ENCODE measurements at places on chromosomes 6 and 20.
A peak's percentile ranks its signal among the peaks of the same experiment; 100 is the strongest.

DNA sequence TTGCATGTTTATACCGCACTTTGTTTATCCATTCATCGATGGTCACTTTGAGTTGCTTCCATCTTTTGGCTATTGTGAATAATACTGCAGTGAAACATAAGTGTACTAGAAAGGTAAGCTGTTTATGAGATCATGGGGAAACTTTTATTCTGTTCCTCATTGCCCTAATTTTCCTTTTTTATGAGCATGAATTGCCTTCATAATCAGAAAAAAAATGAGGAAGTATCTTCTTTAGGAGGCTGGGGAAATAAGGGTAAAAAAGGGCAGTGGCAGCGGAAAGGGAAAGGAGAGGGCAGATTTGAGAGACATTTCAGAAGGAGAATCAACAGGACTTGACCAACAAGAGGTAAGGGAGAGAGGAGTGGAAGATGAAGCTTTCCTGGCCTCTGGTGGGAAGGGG is 14.3 kb upstream of the SERINC3 start:
- no peak for DNase-seq

- no peak for DNase-seq
Measured at GRCh38 chr6:34130862-34131261, 15.0 kb downstream of the GRM4 start.

DNA sequence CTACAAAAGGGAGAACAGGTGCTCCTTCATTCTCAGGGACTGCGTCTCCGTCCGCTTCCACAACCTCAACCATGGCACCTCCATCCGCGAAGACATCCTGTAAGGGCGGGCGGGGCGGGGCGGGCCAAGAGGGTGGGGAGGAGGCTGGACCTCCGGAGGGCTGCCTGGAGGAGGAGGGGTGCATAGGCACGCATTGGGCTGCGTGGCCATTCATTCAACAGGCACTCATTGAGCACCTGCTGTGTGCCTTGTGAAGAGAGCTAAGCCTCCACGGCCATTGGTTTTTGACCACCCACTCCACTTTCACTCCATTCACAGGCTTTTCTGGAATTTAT is 435 bp downstream of the ZSWIM3 start:
- DNase-seq: no peak

DNA sequence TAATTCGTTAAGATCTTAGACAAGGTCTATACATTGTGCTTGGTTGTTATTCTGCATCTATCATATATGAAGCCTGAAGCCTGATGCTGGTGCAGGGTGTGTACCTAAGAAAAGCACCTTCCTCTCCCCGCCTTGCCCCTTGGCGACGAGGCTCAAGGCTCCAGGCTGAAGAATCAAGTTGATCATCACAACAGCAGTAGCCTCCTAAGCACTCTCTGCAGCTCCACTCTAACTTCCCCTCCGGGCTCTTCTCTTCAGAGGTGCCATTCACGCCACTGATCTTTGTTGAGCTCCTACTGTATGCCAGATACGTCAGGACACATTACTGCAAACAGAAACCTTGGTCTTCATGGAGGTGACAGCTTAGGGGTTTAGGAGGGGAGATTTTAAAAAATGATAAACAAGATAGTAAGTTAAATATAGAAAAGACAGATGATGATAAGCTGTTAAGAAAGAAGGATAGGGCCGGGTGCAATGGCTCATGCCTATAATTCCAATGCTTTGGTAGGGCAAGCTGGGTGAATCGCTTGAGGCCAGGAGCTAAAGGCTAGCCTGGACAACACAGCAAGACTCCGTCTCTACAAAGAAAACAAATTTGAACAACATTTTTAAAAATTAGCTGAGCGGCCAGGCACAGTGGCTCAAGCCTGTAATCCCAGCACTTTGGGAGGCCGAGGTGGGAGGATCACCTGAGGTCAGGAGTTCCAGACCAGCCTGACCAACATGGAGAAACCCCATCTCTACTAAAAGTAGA is 38.4 kb upstream of the ZNF217 start:
- DNase-seq: peak; percentile 17

GRCh38 chr6:14428269-14428668 is 310.7 kb downstream of the CD83 start:
- no peak for DNase-seq

GRCh38 chr20:41150664-41151063 is 13.3 kb downstream of the PLCG1 start:
- no peak for DNase-seq

GRCh38 chr6:84897988-84898594 is 133.7 kb upstream of the TBX18 start:
- DNase-seq: no peak

DNA sequence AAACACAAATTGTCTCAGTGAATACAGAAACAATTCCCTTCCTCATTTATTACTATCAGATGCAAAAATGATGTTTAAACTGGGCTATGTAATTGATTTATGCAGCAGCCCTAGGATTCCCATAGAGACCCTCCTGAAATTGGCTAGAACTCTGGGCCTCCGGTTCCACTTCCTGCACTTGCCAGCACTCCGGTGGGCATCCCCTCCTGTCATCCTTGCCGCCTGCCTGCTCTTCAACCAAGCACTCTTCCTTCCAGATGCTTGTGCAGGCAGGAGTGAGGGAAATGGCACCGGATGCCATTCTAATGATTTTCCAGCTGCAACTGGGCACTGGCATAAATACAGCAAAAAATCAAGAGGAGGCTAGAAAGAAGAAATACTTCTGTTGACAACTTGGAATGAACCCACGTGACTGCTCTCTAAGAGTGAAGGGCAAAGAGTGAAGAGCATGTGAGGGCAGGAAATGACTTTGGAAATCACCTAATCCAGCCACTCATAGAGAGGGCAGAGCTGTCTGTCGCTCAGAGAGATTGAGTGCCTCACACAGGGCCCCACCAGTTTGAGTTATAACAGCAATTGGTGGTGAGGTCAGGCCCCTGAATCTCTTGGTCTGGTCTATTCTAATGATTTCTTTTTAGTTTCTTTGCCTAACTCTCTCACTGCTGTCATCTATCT is 3.7 kb upstream of the NEDD9 start:
- DNase-seq: peak; percentile 78

- no peak for DNase-seq
Measured at GRCh38 chr6:71589254-71589653, 297.1 kb upstream of the RIMS1 start.

DNA sequence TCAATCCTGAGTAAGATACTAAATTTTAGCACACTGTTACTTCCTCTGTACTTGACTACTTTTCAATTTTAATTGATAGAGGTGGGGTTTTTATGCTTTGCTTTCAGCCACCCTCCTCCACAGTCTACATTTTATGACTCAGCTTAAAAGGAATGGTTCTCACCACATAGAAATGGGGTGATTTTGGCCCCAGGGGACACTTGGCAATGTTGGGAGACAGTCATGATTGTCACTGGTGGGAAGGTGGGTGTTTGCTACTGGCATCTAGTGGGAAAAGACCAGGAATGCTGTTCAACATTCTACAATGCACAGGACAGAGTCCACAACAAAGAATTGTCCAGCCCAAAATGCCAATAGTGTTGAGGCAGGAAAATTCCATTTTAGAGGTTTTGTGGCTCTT is 71.3 kb downstream of the PCSK2 start:
- no peak for DNase-seq

DNA sequence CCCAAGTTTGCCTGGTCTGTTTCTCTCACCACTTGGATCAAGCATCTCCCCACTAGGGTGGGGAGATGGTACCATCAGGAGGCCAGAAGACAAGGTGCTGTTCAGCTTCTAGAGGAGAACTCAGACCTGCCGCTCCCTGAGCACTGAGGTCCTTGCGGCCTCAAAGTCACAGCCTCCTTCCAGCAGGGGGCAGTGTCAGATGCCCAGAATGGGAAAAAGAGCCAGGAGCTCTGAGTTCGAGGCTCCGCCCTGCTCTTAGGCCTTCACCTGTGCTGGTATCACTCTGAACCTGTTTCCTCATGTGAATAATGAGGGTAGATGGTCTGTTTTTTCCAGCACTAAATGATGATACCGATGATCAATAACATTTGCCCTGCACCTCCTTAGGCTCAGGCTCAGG is 68.7 kb downstream of the TOX2 start:
- DNase-seq: peak; percentile 74

All from activated effector memory CD4-positive, alpha-beta T cell treated with anti-CD3 and anti-CD28 coated beads, Interleukin-2, amount 50 U/mL, for 16 hours (primary cell).